ENCODE measurements at places on chromosomes 5 and 9. TPM values are rescaled to one million over a fixed set of nuclear protein-coding genes. Genes with fewer than 3 reads are reported as not detected.
A peak's percentile ranks its signal among the peaks of the same experiment; 100 is the strongest.

GRCh38 chr5:50749873-50750272 lies 83.4 kb downstream of the PARP8 start:
- DNase-seq, result no peak
- no peaks in the 10 kb centered on the region for H3K27me3 ChIP-seq

GRCh38 chr5:132411304-132412013 lies 41.9 kb downstream of the SLC22A5 start:
- no peaks in the 10 kb centered on the region for H3K36me3 ChIP-seq
- peaks cover 71% of the 10 kb centered on the region for H3K4me1 ChIP-seq
- no peaks in the 10 kb centered on the region for H3K27me3 ChIP-seq
- peak overlapping the region; percentile 64 for H3K4me3 ChIP-seq
- peak overlapping the region; percentile 91 for H3K27ac ChIP-seq

- no peak overlapping the region for H3K4me3 ChIP-seq
- no peak overlapping the region for H3K27ac ChIP-seq
- H3K27me3 ChIP-seq, result no peaks in the 10 kb centered on the region
- no peak for DNase-seq
- H3K36me3 ChIP-seq, result no peaks in the 10 kb centered on the region
Measured at GRCh38 chr5:143509758-143510221, 106.3 kb upstream of the NR3C1 start.

DNA sequence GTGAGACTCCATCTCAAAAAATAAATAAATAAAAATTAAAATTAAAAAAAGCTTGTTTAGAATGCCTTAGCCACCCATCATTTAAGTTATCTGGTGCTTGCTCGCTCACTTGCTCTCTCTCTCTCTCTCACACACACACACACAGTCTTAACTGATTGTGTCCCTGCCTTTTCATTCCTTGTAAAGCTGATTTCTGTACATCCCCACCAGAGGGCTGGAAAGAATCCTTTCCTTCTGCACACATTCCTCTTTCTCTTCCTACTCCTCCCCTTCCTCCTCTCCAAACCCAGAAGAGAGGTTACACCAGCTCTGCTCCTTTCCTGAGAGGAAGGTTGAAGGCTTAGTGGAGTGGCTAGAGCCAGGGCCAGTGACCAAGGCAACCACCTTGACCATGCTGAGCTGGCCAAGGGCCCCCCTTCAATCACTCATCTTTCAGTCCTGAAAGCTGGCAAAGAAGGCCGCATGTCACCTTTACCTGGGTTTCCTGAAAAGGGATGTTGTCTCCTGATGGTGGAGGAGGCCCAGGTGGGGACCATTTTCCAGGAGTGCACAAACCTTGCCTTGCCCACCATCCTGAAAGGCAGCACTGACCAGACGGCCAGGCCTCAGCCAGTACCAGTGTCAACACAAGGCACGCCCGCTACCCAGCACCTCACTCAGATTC lies 25.6 kb downstream of the STK10 start:
- H3K27ac ChIP-seq, result no peak overlapping the region
- no peak overlapping the region for H3K4me3 ChIP-seq
- no peaks in the 10 kb centered on the region for H3K4me1 ChIP-seq

- H3K27me3 ChIP-seq, result no peaks in the 10 kb centered on the region
- DNase-seq, result no peak
- H3K27ac ChIP-seq, result no peak overlapping the region
- H3K4me1 ChIP-seq, result no peaks in the 10 kb centered on the region
- H3K36me3 ChIP-seq, result no peaks in the 10 kb centered on the region
Measured at GRCh38 chr9:2214707-2215106, 199.6 kb downstream of the SMARCA2 start.

GRCh38 chr5:140690376-140690932 lies 716 bp downstream of the HARS1 start:
- peaks cover 28% of the 10 kb centered on the region for H3K36me3 ChIP-seq
- peak; percentile 7 for DNase-seq

DNA sequence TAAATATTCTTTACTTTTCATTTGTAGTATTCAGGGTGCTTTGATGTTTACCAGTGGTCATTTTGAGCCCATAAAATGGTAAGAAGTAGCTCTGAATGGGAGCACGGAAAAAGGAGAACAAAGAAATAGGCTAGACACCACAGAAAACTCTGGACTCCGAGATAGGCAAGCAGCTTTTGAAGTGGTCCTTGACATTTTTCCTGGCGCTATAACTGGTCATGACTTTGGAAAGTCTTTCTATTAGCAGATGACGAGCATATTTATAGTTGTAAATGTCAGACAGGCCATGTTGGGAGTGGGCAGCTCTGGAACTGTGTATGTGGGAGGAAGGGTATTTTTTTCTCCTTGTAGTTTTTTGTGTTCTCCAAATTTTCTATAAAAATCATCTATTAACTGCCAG lies 126.1 kb upstream of the POC5 start:
- no peaks in the 10 kb centered on the region for H3K36me3 ChIP-seq
- no peak overlapping the region for H3K27ac ChIP-seq
- no peak overlapping the region for H3K4me3 ChIP-seq
- no peak for DNase-seq

DNA sequence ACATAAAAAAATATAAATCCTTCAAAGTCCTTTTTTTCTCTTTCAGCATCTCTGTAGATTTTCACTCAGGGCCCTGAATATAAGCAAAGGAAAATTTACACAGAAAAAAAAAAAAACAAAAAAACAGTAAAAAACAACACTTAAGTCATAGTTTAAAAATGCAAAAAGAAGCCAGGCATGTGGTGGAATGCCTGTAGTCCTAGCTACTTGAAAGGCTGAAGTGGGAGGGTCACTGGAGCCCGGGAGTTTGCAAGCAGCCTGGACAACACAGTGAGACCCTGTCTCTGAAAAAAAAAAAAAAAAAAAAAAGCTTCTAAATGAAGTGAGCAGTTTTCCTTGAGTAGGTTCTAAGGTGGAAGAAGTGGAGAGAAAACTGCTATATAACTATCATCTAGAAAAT lies 55.0 kb upstream of the BNC2 start:
- H3K27me3 ChIP-seq, result no peaks in the 10 kb centered on the region
- no peaks in the 10 kb centered on the region for H3K36me3 ChIP-seq
- no peaks in the 10 kb centered on the region for H3K4me1 ChIP-seq
- H3K4me3 ChIP-seq, result no peak overlapping the region
- H3K27ac ChIP-seq, result no peak overlapping the region

DNA sequence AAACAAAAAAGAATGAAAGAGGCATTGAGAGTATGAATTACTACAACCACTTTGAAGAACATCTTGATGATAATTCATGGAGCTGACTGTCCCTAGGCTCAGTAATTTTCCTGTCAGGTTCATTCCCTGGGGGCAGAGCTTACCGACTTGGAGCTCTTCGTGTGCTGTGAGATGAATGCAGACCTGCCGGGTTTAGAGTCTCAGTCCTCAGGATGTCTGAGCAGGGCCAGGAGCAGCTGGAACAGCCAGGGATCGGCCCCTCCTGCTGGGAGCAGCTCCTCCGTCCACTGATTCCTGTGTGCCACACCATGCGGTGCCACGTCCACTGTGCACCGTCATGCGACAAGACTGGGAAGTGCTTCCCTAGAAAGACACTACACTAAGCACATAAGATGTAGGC lies 62.2 kb upstream of the SPIN1 start:
- no peaks in the 10 kb centered on the region for H3K27me3 ChIP-seq
- H3K27ac ChIP-seq, result no peak overlapping the region
- H3K4me3 ChIP-seq, result no peak overlapping the region
- H3K4me1 ChIP-seq, result no peaks in the 10 kb centered on the region

GRCh38 chr5:43753069-43753468 lies 150.1 kb downstream of the NNT start:
- no peaks in the 10 kb centered on the region for H3K36me3 ChIP-seq
- no peak for DNase-seq
- H3K4me1 ChIP-seq, result no peaks in the 10 kb centered on the region
- no peaks in the 10 kb centered on the region for H3K27me3 ChIP-seq

- H3K27me3 ChIP-seq, result no peaks in the 10 kb centered on the region
- H3K4me3 ChIP-seq, result no peak overlapping the region
- no peak overlapping the region for H3K27ac ChIP-seq
- H3K36me3 ChIP-seq, result no peaks in the 10 kb centered on the region
- no peak for DNase-seq
Measured at GRCh38 chr9:95729669-95730368, 145.7 kb upstream of the ERCC6L2 start.

- no peak overlapping the region for H3K4me3 ChIP-seq
- no peak for DNase-seq
- H3K27ac ChIP-seq, result no peak overlapping the region
- no peaks in the 10 kb centered on the region for H3K4me1 ChIP-seq
- no peaks in the 10 kb centered on the region for H3K36me3 ChIP-seq
Measured at GRCh38 chr9:133945314-133945975, 46.7 kb downstream of the VAV2 start.

Gene PTTG1
- total RNA-seq, result 183 TPM

Gene WNK2
- 24.4 TPM for total RNA-seq

Gene ANKRD34B
- not detected for total RNA-seq

Gene GABRA6
- total RNA-seq, result not detected

Gene DND1
- 2.3 TPM for total RNA-seq

Gene CENPK
- 21.4 TPM for total RNA-seq

Gene STK32A
- total RNA-seq, result 1.2 TPM
